Cerebellar cortex (tissue), 1 donor: ENCODE measurements at places on chromosomes 1 and 21.

DNA sequence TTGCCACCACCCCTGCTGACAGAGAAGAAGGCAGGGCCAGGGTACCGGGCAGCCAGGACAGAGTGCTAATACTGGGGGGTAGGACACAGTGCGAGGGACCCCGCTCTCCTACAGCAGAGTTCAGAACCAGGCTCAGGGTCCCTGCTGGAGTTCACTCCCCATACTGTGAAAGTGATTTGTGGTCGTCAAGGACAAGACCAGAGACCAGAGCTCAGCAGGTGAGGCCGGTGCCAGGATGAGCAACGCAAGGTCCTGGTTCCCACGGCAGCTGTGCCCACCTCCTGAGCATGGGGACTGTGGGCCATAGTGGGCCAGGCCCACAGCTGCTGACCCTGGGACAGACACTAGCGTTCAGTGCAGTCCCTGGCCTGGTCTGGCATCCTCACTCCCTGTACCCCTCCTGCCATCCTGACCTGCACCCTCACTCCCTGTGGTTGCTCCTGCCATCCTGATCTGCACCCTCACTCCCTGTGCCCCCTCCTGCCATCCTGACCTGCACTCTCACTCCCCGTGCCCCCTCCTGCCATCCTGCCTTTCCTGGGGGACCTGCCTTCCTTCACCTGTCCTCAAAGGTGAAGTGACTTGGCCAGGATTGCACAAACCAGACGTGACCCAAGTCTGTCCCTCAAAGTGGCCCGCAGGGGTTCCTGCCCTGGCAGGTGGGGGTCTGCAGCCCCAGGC lies 13.8 kb upstream of the PTTG1IP start:
- no peak for DNase-seq

GRCh38 chr1:193104907-193105820 lies at the start of gene GLRX2:
Gene GLRX2 (minus strand): TSS chr1:193105414. CDS start chr1:193105382, 32 bp downstream.
- peak; percentile 85 for DNase-seq

DNA sequence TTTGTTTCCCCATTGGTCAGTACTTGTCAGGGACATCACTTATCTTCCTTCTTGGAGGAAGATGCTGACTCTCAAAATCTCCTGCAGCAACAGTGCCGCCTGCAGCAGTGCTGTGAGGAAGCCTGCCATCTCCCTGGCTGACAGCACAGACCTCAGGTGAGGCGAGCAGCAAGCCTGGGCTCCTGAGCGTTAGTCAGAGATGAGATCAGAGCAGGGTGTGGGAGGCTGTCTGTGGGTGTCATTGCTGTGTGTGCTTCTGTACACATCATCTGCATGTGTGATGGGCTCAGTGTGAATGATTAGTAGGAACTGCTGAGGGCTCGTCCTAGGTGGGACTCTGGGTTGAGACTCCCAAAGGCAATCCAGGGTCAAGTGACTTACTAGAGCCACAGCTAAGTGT lies 6.1 kb downstream of the STRIP1 start:
- DNase-seq: no peak

DNA sequence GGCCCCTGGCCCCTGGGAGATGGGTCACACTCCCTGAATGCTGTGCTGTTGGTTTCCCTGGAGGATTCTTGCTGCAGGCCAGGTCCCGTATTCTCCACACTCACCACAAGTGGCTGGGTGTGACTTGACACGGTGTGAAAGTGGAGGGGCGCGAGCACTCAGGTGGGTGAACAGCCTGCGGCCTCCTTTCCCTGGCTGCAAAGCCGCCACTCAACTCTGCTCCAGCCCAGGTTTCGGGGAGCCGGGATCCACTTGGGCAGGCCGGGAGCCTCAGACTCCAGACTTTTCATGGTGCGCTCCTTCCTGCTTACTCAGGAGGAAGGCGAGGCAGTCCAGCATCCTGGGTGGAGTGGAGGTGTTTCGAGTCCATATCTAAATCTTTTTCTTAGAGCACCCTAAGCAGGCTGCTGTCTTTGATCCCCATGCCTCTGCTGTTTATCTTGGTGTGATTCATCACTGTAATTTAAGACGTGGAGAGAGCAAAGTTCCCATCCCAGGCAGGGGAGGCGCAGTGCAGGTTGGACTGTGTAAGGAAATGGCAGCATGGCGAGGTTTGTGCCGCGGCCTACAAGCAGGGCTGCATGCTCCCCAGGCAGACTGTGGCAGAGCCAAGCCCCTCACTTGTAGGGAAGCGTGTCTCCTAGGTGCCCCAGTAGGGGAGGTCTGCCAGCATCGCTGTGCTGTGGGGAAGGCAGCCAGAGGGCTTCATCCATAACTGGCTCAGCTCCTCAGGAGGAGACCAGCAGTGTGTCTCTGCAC lies 29.6 kb downstream of the VANGL1 start:
- DNase-seq: no peak

DNA sequence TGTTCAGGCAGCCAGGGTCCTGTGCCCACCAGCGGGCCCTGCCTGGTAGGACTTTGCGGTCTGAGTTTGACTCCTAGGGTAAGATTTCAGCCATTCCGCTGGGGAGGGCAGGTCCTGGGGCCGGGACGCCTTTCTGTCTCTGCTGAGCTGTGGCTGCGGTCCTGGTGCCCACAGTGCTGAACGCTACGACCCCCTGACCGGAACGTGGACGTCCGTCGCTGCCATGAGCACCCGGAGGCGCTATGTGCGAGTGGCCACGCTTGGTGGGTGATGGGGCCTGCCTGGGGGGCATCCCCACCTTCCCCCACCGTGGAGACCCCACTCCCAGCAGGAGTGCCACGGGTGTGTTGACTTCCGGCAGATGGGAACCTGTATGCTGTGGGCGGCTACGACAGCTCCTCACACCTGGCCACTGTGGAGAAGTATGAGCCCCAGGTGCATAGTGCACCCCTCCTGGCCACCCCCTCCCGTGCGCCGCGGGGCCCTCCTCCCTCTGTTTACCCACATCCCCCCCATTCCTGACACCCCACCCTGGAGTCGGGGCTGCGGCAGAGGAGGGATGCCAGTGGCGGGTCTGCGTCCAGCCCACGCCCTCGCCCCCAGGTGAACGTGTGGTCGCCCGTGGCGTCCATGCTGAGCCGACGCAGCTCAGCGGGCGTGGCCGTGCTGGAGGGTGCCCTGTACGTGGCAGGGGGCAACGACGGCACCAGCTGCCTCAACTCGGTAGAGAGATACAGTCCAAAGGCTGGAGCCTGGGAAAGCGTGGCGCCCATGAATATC lies 2.3 kb upstream of the PLEKHN1 start:
- no peak for DNase-seq

- no peak for DNase-seq
These were observed 256.5 kb downstream of the FGGY start for GRCh38 chr1:59553371-59553770.

- DNase-seq: no peak
These were observed 43.3 kb upstream of the LRP8 start for GRCh38 chr1:53371121-53371666.

DNA sequence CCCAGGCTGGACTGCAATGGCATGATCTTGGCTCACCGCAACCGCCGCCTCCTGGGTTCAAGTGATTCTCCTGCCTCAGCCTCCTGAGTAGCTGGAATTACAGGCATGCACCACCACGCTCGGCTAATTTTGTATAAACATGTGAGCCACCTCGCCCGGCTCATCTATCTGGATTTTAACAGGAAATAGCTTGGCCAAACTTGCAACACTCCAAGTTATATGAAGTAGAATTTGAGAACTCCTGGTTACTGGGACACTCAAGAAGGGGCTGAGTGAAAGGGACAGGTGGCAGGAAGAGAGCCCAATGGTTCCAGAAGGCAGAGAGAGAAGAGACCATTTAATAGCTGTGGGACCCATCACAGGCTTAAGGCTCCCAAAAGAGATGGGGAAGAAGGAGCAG lies 2.9 kb upstream of the GPX7 start:
- DNase-seq: no peak

DNA sequence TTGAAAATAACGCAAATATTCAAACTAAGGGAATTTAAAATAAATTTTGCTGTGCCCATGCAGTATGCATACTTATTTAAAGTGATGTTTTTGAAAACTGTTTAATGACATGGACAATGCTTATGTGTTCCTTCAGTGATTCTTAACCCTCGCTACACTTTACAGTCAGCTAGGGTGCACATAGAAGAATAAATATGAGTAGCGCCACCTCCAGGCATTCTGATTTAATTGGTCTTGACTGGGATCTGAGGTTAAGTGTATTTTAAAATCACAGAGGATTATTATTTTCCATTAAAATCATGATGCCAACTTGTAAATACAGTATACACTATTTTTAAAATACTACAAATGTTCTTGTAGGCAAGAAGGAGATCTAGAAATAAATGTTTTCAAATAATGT lies 373.5 kb upstream of the ADGRL4 start:
- DNase-seq: no peak

GRCh38 chr1:225963735-225964530 lies 22.9 kb upstream of the LEFTY2 start:
- no peak for DNase-seq

DNA sequence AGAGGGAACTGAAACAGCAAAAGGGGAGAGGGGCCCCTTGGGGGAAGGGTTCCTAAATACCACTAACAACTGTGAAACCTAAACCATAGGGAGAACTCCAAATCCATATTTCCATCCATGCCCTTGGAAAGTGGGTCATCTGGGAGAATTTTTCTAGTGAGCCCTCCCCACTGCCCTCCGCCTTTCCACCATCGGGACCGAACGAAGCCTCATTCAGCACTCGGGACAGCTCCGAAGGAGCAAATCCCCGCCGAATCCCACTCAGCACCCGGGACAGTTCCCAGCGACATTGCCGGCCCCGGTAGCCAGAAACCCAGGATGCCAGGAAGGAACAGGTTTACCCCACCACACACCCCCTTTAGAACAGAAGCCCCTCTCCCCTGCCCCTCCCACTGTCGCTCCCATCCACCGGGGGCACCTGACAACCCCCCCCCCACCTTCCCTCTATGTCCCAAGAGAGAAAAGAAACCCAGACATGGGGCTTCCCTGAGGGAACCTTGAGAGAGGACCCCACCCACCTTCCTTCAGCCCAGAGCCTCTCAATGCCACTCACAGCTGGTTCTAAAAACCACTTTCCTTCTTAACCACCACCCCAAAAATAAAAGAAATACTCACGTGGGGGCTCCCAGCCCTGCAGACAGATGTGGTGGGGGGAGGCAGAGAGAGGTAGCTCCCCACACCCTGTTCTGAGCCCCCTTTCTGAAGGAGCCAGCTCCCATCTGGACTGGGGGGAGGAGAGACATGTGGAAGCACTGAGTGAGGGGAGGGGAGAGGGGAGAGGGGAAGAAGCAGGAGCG lies 4.5 kb downstream of the DLGAP3 start:
- DNase-seq: no peak

DNA sequence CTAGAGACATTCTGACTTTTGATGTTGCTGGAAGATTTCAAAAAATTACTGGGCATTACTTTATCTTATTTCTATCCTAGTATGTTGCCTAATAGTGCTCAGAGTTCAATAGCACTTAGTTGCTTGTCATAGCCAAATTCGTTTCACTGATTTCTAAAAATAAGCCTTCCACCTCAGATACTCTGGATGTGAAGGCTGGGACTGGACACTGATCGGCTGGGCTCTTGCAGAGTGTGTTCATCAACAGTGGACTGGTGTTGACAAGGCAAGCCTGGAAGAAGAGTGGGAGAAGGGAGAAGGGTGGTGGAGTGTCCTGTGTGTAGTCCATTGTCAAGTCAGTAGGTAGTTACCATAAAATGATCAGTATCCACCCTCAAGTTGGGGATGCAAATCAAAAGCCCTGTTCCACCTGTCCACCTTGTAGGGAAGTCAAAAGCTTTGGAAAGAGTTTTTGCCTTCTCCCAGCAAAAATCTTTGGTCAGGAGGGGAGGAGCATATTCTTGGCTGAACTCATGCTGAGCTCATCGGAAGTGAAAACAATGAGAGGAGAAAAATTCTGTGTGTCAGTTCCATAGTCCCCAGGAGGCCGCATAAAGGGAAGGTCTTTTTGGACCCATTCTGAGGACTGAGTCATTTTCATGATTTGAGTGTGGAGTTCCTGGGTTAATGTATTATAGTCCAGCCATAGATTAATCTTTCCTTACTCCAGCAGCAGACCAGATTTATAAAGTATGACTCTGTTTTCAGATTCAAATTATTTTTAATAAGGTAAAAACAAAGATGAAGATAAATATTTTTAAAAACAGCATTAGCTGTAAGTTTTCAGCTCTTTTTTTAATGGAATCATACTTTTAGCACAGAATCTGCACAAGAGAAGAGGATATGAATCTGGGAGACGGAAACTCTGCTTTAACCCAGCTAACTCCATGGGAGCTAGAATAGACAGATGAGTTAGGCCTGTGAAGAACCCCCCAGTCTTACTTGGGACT lies 99.5 kb upstream of the BMP8A start:
- peak; percentile 37 for DNase-seq

GRCh38 chr1:18869847-18870594 lies 10.6 kb upstream of the TAS1R2 start:
- no peak for DNase-seq

DNA sequence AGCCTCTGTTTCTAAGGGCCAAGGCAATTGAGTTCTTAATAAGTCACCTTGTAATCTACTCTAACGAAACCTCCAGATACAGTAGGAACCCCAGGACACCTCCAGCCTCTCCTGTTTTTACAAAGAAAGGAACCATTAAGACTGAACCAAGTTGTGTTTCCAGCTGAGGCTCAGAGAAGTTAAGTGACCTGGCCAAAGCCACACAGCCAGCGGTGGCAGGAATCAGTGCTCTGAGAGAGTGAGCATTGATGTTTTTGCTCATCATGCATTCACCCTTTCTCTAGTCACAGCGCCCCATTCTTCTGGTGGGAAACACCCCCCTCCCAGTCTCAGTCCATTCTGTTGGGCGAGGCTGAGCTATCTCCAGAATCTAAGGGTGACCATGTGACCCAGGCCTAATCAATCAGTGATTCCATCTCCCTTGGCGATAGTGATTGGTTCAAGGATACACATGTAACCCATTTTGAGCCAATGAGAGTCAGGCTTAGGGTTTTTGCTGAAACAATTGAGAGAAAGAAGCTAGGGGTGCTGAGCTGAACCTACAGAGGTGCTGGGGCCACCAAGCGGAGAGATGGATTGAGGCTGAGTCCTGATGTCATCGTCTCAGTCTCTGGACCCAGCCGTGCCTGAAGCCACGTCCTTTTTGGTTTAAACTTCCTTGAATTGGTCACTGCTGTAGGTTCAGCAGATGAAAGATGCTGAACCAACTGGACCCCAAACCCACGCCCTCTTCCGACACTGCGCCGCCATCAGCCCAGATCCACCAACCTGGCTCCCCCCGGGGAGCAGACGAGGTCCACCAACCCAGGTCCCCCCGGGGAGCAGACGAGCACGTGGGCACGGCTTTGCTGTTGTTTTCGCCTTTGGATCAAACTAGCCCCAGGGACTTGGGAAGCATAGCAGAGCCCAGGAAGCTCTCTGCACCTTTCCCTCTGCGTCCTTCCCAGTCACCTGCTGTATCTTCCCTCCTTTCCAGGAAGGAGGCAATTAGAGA lies 28.0 kb upstream of the RERE start:
- DNase-seq: no peak
